ENCODE measurements at places on chromosomes 6 and 20.

GRCh38 chr20:52843425-52843824 lies 128.7 kb upstream of the TSHZ2 start:
- DNase-seq: no peak

DNA sequence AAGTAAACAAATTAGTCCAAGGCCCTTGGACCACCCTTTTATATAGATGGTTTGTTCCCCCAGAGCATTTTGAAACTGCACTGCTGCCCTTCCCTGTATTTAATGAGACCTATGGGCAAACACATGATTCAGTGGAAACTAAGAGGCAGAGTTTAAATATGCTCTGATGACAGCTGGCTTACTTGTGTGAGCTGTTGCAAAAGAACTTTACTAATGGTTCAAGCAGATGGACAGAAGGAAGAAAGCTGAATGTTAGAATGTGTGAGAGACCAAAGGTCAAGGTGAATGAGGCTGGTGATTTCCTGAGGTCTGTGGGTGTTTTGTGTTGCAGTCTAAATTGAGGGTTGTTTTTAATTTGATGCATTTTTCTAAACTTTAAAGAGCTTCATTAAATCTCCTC lies 123.0 kb upstream of the CEP162 start:
- DNase-seq: no peak

GRCh38 chr20:50101281-50101680 lies 11.7 kb downstream of the UBE2V1 start:
- DNase-seq: no peak

GRCh38 chr6:107600121-107600520 lies 110.2 kb downstream of the SOBP start:
- no peak for DNase-seq

- DNase-seq: no peak
Measured at GRCh38 chr20:37418591-37419109, 72.7 kb downstream of the SRC start.

DNA sequence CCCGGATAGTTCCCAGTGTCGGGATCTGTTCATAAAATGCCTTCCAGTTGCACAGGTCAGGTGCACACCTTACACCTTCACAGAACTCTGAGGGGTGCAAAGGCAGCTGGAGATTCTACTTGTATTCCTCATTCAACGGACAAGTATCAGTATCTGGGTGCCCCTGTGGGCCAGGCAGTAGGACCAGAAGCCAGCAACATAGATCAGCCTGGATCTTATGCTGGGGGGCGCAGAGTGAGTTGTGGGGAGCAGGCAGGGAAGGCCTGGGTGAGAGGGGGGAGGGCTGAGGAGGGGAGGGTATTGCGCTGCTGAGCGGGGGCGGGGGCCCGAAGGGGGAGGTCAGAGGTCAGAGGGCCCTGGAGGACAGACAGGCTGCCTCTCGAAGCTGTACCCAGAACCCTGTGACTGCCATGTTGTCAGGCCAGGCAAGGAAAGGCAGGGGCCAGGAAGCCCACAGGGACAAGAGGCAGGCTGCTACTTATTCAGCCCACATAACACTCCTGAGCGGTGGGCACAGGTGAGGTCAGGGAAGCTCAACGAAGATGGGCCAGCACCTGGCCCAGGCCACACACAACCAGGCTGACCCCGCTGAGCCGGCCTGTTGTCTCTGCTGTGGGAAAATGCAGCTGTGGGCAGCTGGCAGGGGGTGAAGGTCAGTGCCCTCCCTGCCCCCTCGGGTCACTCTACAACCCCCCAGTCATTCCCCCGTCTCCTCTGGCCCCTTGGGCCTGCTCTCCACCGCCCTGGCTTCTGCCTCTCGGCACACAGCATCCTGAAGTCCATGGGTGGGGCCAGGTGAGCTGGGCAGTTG lies 1.1 kb downstream of the OPRL1 start:
- DNase-seq: no peak

DNA sequence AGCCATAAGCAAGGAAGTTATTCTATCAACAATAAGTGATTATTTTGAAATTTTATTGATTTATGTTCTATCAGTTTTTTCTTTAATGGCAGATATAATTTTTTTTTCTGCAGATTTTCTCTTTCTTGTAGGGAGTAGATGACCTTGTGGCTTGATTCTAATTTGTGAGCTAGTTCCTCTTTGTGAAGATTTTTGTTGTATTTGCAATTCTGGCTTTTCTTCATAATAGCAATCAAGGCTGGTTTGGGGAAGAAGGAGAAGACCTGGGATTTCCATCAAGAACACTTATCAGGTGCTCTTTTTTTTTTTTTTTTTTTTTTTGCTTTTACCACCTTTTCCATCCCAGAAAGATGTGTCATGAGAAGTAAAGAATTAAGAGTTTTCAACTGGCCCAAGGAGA lies 324.2 kb upstream of the MAN1A1 start:
- no peak for DNase-seq

DNA sequence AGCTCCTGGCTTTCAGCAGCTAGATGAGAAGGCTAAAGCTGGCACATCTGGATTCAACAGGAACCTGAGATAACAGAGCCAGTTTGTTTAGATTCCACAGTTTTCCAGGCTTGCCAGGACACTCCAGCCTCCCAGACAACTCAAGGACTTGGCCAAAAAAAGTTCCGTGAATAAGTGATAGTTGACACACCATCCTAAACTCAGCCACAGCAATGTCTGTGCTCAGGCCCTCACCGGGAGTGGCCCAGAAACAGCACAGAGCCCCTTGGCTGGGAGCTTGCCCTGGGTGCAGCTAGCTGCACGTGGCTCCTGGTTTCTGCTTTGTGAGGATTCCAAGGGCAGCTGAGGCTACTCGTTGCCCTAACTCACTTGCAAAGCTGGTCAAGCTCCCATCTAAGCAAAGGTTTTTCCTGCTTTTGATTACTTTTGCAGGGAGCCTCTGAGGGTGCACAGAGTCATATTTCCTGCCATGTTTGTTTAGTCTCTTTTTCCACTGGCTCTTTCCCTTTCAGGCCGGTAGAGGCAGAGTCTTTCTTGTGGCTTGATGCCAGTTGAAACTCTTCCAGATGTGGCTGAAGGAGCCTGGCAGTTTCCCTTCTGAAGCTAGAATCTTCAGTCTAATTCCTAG lies 118.3 kb upstream of the ECI2 start:
- no peak for DNase-seq

- DNase-seq: no peak
Measured at GRCh38 chr20:58246346-58246745, 17.9 kb upstream of the ANKRD60 start.

DNA sequence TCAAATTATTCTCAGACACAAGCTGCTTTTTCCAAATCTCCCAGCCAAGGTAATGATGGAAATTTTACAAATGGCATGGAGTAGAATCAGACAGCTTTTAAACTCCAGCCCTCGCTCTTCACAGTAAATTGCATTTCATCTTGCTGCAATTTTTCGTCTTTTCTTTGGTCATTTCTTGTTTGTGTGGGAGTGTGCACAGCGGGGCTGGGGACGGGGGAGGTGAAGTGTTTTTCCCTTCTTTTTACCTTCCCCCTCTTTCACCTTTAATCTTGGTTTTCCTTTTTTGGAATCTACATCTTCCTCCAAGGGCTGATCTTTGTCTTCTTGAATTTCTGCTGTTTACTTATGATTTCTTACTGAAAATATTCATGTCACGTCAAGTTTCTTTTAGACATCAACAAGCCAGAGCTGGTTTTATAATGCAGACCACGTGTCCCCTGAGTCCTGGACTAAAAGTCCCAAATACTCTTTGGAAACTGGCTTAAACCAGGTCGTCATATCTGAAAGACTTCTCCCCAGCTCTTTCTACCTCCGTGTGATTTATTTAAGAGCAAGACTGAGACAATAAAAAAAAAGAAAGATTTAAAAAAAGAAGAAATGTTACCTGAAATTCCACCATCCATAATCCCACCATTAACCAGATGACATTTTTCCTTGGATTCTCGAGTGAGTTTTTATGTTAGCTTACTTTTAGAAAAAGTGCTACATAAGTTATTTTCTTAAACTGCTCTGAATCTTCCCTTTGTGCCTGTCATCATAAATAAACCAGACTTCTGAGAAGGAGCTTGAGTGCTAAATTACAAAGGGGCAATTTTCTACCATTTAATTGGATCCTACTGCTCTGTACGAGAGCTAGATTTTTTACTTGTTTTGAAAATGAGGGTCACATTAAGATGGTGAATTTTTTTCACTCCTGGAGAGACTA lies 52.0 kb downstream of the MAP3K5 start:
- no peak for DNase-seq

GRCh38 chr20:13321416-13321815 lies 100.3 kb downstream of the ISM1 start:
- no peak for DNase-seq

- no peak for DNase-seq
Measured at GRCh38 chr20:20344476-20344875, 23.4 kb upstream of the INSM1 start.

DNA sequence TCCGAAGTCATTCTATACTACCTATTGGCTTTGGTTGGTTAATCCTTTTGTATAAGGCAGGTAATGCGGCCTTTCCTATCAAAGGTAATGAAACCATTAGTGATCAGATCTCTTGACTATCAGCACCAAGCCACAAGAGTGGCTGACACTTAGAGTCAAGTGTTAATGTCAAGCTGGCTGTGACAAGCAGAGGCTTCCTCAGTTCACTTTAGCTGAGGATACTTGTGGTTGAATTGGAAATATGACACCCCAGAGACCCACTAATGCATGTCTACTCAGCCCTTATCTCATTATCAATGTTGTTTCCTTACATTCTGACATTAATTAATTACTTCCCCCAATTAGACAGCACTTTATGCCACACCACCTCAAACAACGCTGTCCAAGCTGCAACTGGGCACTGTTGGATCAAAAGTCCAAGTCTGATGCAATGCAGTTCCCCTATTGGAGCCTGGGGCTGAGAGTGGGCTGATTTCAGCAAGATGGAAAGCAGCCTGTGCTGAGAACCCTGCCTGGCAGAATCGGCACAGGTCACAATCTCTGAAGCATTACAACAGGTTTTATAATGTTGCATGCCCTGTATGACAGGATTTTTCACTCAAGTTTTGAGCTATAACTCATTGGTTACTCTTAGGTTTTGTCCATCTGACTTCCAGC lies 273.5 kb downstream of the COL12A1 start:
- no peak for DNase-seq

Measured in CD8-positive, alpha-beta memory T cell (primary cell).